ENCODE measurements at places on chromosomes 4 and X.

GRCh38 chrX:153969904-153970356 is 1.7 kb downstream of the HCFC1 start:
- DNase-seq: no peak

DNA sequence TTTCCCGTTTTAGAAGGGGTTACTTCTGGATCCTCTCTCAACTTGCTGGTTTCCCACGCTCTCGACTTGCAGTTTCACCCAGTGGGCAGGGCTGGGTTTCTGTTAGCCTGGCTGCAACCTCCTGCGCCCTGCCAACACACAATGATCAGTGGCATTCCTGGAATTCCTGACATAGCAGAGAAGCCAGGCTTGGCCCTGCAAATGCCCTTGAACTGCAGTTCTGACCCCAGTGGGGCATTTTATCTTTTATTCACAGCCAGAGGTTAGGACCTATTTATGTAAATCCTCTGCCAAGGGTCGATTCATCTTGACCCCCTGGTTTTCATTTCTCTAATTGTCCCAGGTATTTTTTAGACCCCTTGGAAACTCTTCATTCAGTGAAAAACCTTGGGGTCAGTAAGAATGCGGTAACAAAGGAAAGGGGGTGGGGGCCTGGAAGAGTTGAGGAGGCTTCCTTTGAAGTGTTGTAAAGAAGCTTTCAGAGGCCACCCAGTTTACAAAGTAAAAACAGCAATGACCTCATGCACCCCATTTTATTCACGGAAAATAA is 217.6 kb downstream of the ZNF674 start:
- DNase-seq: no peak

DNA sequence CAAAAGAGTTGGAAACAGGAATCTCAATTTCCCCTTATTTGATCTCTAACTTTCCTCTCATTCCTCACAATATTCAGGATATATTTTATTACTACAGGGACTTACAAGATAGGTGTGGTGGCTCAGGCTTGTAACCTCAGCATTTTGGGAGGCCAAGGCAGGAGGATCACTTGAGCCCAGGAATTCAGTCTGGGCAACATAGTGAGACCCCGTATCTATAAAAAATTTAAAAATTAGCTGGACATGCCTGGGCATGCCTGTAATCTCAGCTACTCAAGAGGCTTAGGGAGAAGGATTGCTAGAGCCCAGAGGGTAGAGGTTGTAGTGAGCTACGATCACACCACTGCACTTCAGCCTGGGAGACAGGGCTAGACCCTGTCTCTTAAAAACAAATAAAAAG is 200.4 kb downstream of the CAMK2D start:
- no peak for DNase-seq

DNA sequence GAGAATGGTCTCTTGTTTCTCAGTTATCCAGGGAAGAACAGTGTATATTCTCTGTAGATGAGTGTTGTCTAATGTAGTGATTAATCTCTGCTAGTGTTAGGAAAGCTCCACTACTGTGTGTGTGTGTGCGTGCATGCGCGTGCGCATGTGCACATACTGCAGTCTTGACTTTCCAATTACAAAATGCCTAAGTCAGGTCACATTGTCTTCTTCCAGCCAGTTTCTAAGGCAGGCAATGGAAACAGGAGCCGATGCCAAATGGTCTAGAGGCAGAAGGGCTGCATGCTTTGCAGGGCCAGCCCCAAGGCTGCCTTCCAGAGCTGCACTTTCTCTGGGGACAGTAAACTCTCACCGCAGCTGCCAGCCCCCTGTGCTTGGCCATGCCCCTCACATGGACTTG is 30.5 kb upstream of the NAP1L5 start:
- no peak for DNase-seq

DNA sequence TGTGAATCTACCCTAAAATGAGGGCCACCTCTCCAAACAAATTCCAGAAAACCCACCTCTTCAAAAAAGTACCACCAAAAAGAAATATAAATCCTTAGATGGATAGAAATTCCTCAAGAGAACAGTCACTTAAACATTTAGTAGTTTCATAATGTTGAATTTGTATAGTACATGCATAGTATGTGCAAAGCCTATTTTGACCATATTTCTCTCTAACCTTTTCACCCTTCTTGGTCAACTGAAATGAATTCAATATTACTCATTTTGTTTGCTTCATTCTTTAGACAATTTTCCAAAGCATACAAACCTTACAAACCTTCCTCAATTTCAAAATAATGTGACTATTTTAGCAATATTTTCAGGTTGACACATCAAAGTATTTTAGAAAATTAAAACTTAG is 4.1 kb downstream of the RHOXF1 start:
- no peak for DNase-seq

GRCh38 chrX:42869659-42870476 is 91.9 kb upstream of the PPP1R2C start:
- peak; percentile 0 for DNase-seq

- DNase-seq: no peak
Measured at GRCh38 chr4:82842593-82842992, 44.0 kb upstream of the SCD5 start.

GRCh38 chr4:2087170-2087569 is 28.0 kb downstream of the NAT8L start:
- no peak for DNase-seq

GRCh38 chrX:151416579-151416978 is 19.6 kb downstream of the VMA21 start:
- DNase-seq: no peak

GRCh38 chr4:15373363-15373762 is 54.5 kb upstream of the C1QTNF7 start:
- DNase-seq: no peak

- no peak for DNase-seq
Measured at GRCh38 chrX:131795442-131796229, 227.5 kb upstream of the STK26 start.

- DNase-seq: no peak
Measured at GRCh38 chr4:52862639-52863161, 583 bp downstream of the RASL11B start.
